ENCODE measurements at places on chromosomes 12 and 14.

DNA sequence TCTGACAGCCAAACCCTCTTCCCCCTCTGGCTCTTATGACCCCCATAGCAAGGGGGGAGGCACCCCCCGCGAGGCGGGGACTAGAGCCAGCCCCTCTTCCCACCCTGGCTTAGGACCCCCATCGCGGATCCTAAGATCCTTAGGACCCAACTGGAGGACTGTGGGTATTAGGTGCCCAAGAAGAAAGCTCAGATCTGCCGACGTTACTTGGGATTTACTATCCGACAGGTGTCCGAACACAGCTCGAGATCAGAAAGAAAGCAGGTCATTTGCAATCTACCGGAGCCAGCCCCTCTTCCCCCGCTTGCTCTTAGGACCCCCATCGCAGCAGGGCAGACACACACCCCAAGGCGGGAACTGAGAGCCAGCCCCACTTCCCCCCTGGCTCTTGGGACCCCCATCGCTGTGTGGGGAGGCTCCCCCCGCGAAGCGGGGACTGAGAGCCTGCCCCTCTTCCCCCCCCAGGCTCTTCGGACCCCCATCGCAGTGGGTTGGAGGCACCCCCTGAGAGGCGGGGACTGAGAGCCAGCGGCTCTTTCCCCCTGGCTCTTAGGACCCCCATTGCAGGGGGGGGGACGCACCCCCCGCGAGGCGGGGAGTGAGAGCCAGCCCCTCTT lies 46.8 kb downstream of the DDX11 start:
- DNase-seq: no peak

- no peak for DNase-seq
These were observed 118.1 kb downstream of the CMAS start for GRCh38 chr12:22164139-22164538.

DNA sequence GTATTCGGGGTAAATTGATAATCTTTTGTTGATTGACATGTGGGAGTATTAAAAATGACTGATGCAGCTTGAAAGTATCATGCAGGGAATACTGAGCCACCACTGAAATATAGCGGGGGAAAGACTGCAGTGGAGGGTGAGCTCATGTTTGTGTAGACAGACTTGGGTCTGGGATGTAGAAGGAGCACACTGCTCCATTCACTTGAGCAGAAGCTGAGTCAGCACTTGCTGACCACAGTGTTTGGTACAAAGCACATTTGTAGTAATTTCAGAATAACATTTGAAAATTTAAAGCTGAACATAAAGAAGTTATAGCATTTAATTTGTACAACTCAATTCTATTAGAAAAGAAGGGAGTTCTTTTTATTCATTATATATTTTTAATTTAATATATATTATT lies 304.3 kb upstream of the PRICKLE1 start:
- no peak for DNase-seq

GRCh38 chr12:26631846-26632245 lies 201.1 kb downstream of the ITPR2 start:
- no peak for DNase-seq

GRCh38 chr14:72525087-72525915 lies 368.6 kb downstream of the DPF3 start:
- DNase-seq: no peak

DNA sequence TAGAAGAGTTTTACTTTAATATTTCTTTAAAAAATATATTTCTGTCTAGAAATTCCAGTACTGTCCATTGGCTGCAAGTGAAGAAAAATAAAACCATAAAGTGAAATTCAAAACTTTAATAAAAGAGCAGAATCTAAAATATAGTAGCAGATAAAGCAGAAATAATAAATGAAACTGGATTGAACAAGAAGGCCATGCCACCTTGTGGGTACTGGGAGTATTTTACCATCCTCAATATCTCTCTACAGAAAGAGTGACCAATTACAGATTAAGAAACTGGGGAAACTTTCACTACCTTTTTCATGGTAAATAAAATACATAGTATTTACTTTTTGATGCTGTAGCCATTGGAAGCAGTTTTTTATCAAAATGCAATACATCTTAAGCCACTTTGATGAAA lies 220.5 kb downstream of the BCAT1 start:
- DNase-seq: no peak

GRCh38 chr12:93896427-93896826 lies 219.3 kb downstream of the CRADD start:
- DNase-seq: no peak

DNA sequence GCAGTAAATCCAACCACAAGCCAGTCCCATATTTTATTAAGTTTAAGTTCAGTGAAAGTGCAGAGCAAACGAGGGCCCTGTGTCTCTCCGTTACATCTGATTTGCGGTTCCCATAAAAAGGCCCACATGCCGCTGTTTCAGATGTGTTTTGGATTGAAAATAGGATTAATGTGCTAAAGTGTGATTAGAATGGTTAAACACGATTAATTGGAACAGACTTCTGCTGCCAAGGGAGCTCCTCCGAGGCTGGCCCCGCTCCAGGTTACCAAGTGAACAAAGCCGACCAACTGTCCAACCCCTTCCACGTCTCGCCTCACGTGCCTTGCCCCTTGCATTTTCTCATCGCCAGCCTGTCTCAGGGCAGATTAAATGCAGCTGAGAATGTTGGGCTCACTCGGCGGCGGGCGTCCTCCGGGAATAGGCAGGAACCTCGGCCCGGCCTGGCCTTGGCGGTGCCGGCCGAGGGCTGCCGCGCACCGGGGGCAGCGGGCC lies 166.5 kb upstream of the GSC start:
- DNase-seq: no peak

DNA sequence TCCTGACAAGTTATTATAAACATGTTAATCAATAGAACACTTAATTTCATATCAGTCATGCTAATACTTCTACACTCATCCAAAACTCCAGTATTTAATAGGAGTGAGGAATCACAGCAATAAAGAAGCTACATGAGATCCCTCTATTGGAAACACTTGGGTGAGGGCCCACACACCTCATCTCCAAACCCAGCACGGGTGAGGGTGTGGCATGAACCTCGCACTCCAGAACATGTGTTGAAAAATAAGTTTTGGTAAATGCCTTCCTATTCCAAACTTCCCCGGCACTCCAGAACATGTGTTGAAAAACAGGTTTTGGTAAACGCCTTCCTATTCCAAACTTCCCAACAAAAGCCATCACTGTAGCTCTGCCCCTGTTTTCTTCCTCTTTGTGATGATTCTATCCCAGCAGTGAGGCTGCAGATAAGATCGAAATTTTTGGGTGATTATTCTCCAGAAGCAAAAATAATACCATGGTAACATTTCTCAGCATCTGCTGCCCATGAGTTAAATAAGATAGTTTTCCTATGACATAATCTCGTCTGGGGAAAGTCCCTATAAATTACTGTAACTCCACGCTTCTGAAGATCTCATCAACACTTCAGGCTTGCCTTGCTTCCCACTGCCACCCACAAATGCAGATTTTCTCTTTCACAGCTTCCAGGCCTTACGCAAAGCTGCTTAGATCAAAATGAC lies 24.4 kb upstream of the PTPRB start:
- DNase-seq: no peak

GRCh38 chr14:69680297-69680696 lies 68.9 kb downstream of the SUSD6 start:
- no peak for DNase-seq

- no peak for DNase-seq
These were observed 3.3 kb downstream of the SP1 start for GRCh38 chr12:53383258-53383657.

- no peak for DNase-seq
These were observed 43.4 kb upstream of the CFAP54 start for GRCh38 chr12:96445691-96446583.

- no peak for DNase-seq
These were observed at the start of gene SYT1 for GRCh38 chr12:78864403-78864869. Gene SYT1, plus strand, starts transcription at chr12:78864774.

DNA sequence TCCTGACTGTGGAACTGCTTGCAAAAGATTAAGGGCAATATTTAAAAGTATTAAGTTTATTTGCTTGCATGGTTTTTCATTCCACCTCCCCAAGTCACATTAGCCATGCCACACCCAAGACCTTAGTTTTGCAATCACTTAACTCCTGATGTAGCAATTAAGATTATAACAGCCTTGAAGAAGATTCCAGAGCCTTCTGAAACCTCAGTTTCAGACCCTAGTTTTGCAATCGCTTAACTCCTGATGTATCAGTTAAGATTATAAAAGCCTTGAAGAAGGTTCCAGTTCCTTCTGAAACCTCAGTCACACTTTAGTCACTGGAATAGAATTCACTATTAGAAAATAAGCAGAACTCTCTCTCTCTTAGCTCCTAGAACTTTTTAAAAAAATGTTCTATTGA lies 42.7 kb upstream of the DCN start:
- DNase-seq: no peak

DNA sequence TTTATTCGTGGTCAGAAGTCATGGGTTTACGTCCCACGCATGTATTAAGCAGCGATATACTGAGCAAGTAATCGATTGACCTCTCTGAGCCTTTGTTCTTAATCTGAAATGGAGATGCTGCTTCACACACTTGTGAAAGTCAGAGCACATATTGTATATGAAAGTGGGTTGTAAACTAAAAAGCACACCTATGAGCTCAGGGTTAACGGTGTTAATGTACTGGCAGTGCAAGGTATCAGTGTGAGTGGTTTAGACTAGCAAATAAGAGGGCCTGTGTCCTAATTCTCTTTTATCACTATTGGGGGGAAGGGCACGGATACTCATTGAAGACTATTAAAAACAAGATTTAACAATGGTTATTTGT lies 676 bp downstream of the MRPL42 start:
- DNase-seq: no peak

DNA sequence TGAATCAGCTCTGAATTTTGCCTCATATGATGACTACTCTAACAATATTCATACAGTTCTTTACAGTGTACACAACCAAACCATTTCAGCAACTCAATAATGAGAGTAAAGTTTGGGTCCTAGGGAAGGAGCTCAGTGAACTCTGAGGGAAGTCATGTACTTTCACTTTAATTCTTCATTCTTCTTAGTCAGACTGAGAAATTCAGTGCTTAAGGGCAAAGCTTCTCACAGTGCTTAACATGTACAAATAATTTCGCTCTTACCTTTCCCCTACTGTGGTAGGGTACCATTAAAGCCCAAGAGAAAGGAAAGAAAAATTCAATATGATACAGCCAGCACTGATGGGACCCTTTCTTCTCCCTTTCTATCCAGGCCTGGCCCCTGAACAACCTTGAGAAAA lies 435.0 kb downstream of the NELL2 start:
- no peak for DNase-seq

DNA sequence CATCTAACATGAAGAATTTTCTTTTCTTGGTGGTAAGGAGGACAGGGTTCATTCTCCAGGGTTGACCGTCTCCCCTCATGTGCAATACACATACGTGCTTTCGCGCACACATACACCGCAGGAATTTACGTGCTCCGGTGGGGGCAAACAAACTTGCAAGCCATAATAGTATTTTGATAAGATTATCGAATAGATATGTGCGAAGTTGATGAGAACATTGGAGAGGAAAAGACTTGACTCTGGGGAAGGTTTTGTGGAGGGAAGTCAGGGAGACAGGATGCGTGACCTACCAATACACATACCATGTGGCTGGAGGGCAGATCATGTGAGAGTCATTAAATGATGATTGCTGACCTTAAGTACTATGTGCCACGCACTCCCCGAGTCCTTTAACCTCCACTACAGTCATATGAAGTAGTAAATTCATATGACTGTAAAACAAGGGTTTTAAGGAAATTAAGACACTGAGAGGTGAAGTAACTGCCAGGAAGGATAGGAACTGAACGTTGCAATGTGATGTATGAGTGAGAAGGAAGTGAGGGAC lies 921 bp downstream of the RAD51B start:
- DNase-seq: no peak

DNA sequence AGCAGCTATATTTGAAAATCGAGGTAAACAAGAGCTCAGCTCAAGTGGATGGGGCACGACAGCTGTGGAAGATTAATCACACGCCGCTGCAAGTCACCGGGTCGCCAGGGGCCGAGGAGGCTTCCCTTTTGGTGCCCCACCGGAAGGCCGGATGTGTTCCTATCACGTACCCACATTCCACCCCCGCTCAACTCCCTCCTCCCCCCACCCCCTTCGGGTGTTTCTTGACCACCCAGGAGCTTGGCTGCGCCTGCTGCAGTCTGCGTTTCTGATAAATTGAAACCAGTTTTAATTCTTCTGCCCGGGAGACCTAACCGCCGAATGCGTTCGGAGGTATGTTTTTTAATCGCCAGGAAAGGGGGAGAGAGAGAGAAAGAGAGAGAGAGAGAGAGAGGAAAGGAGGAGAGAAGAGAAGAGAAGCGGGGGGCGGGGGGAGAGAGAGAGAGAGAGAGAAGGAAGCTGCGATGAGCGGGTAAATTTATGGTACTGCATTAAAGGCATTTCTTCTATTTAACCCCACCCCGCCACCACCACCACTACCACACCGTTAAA lies 1.8 kb downstream of the SLC8A3 start:
- no peak for DNase-seq

DNA sequence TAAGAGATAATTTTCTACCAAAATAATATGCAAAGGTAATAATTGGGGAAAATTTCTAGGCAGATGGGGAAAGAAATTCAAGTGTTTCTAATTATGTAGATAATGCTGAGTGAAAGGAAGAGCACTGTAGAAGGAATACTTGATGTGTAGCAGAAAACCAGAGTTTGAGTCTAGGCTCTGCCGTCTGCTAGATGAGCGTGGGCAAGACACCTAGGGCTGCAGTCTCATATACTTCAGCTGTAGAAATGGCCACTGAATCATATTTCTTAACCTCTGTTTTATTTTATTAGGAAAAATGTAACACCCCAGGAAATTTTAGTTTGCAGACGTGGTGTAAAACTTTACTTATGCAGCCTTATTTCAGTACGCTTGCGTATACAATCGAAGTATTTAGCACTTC lies 59.8 kb upstream of the SLC38A2 start:
- no peak for DNase-seq

GRCh38 chr12:127038152-127038551 lies 1228.8 kb upstream of the TMEM132C start:
- no peak for DNase-seq

DNA sequence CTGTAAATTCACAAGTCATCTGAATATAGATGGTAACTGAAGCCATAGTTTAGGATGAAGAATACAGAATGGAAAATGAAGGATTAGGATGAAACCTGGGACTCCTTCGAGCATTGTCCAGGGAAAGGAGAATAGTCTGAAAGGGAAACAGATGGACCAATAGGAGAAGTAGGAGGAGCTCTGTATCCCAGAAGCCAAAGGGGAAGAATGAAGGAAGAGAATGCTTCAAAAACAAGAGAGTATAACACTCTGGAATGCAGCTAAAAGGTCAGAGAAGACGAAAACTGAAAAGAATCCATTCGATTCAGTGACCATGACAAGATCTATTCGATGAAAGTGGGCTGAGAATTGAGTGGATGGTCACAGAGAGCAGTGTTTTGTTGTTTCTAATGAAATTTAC lies 1.0 kb downstream of the GMFB start:
- DNase-seq: no peak

- DNase-seq: no peak
These were observed 11.2 kb downstream of the BCAT1 start for GRCh38 chr12:24937553-24938244.

All from stimulated activated CD8-positive, alpha-beta memory T cell treated with anti-CD3 and anti-CD28 coated beads, Interleukin-15, amount 100 ng/mL, for 4 hours (primary cell).